ENCODE measurements at places on chromosomes 2 and 18.

DNA sequence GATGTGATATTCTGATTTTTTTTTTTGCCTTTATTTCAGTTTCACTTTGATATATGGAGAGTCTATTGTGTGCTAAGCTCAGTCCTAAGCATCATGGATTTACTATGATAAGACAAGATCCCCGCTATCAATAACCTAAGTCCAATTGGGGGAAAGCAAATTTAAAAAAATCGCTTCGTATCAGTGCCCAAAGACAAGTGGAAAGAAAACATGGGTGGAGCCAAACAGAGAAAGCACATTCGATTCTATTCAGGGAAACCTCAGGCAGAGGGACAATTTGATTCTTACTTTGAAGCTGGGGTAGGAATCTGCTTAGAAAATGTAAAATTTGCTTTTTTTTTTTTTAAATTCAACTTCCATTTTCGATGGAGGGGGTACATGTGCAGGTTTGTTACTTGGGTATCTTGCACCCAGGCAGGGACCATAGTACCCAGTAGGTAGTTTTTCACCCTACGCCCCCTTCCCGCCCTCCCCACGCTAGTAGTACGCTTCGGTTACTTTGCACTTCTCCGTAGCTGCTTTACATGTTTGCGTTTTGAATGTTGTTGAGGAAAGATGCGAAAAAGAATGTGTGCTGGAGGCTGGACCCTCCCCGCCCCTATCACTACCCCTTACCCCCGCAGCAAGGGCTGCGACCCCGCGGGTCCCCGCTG lies 12.4 kb downstream of the KIF5C start:
- DNase-seq, result no peak

DNA sequence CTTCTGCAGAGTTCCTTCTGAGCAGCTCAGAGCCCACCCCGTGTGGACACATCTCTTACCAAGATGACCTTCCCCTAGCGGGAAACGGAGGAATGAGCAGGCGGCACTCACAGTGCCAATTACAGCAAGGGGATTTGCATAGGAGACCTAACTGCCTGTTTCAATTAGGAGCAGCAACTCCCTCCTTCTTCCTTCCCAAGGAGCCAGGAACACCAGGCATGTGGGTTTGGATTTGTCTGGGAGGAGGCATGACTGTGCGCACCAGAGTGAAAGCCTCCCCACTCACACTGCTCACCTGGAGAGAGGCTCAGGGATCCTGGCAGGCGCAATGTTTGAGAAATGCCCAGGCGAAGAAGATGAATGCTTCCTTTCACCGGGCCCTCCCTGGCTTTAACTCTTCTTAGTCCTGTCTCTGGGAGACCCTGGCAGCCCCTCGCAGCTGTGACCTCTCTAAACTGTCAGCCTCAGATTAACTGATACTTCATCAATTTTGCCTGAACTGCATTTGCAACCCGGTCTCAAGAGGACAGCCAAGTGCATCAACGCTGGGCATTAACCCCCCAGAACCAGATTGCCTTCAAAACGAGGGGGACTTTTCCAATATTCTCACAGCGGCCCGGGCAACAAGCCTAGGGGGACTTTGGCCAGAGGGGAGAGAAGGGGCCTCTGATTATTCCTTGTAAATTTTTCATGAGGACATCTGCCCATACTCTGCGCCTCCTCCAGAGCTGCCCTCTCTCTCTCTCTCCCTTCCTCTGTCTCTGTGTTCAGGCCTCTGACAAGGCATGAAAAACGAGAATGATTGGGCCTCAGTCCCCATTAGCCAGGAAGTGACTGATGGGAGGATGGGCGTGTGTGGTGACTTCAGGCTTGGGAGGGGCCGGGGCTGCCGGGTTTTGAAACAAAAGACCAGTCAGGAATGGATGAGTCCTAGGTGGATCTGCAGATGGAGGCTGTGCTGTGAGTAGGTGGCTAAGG lies 93.8 kb downstream of the CMPK2 start:
- no peak for DNase-seq

GRCh38 chr18:63203497-63203896 lies 116.1 kb downstream of the BCL2 start:
- DNase-seq, result no peak

DNA sequence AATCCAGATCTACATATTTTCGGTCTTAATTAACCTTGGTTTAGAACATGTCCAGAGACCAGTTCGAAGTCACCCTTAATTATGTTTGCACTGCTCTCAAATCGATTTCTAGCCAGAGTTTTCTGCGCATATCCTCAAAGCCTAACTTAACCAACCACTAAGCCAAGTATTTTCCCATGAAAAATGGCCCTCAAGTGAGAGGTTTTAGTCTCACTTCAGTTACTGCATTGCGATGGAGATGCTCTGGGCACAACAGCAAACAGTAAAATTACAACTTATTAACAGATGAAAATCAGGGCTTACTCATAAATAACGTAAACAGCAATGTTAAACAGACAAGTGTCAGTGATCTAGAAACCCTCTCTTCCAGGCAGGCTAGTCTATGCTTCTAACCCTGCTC lies 4.5 kb downstream of the RTN4 start:
- DNase-seq, result no peak

DNA sequence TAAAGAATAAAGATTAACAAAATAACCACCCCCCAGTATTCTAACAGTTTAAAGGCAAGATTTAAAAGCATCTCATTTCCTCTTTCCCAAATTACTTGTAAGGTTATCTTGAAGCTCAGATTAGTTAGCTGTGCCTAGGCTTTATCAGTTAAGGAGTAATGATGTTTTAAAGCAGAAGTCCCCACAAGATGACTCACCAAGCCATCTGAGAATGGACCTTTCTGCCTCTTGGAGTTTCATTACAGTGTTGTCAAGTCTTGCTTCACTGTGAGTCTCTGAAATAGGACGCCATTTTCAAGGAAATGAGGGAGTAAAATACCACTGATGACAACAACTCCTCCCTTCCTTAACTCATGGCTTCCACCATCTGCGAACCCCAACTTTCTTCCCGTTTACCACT lies 35.9 kb downstream of the ZNF385B start:
- DNase-seq, result no peak

GRCh38 chr2:75053484-75054112 lies 95.2 kb downstream of the POLE4 start:
- DNase-seq, result no peak

GRCh38 chr2:129437725-129438124 lies 541.7 kb upstream of the RAB6C start:
- no peak for DNase-seq

- no peak for DNase-seq
Measured at GRCh38 chr2:85681776-85682175, 12.4 kb upstream of the GNLY start.

GRCh38 chr2:12081481-12082210 lies 335.2 kb downstream of the LPIN1 start:
- no peak for DNase-seq

DNA sequence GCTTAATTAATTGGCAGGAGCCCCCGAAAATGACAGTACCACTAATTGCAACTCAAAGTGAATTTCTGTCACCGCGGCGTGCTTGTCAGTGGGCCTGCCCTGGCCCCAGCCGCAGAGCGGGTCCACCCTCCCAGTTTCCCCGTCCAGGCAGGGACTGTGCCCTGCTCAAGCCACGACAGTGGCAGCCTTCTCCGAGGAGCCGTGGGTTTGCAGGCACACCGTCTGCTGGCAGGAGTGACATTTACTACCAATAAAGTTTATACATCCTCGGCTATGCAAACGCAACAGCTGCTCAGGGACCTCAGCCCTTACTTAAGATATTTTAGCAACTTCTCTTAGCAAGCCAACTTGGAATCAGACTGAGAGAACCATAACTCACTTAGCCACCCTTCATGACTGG lies 112.7 kb downstream of the GBX2 start:
- DNase-seq, result no peak

- DNase-seq, result no peak
Measured at GRCh38 chr2:133360190-133360589, 208.1 kb downstream of the NCKAP5 start.

GRCh38 chr2:238523158-238524110 lies 96.7 kb downstream of the ASB1 start:
- DNase-seq, result no peak

GRCh38 chr2:81093031-81093430 lies 788.5 kb upstream of the LRRTM1 start:
- DNase-seq, result no peak

DNA sequence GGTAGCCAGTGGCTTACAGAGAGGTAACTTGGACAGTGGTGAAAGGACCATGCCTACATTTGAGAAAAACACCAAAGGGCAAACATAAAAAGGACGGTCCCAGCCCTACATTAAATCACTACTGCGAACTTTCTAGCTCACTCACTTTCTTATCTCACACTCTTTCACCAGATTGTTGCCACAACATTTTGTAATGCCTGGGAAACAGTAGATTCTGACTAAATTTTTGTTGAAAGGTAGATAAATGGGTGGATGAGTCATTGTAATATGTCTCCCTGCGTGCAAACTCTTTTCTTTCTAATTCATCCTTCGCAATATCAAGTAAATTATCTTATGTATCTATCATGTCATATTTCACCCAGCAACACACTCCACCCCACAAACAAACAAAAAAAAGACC lies 192.2 kb downstream of the IRS1 start:
- no peak for DNase-seq

GRCh38 chr18:54086046-54086802 lies 138.2 kb downstream of the MBD2 start:
- DNase-seq, result no peak

- DNase-seq, result no peak
Measured at GRCh38 chr18:75350512-75350839, 77.0 kb downstream of the SMIM21 start.
